Sciatic nerve (tissue), 2 donors: ENCODE measurements at places on chromosomes 5 and 9.

DNA sequence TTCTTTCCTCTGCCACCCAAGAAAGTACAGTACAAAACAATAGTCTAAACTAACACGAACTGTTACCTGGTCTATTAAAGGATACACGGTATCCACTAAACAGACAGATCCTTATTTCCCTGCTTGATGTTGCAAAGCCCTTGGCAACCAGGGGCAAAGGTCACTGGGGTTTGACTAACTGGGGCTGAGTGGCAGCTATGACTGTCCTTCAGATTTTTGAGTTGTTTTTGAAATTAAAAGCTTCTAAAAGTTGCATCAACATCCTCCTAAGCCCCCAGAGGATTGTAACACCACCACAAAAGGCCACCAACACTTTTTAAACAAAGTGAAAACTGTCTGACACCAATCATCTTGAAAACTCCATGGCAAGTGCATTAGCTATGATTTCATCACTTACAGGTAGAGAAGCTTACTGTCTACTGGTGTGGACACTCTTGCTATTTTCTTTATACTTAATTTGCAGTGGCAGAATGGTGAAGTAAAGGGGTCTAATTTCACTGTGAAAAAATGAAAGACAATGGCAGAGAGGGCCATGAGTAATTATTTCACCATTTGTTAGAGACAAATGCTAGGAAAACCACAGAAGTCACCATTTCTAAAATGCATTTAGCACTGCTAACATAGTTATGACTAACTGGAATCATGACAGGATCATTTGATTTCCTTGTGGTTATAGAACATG lies 292.4 kb downstream of the EFNA5 start:
- DNase-seq = no peak

GRCh38 chr9:138043411-138044345 lies 166.1 kb downstream of the CACNA1B start:
- DNase-seq = peak; percentile 35

GRCh38 chr9:35944173-35944572 lies 13.8 kb downstream of the OR2S2 start:
- no peak for DNase-seq

GRCh38 chr9:137095664-137096517 lies 9.1 kb downstream of the MAN1B1 start:
- DNase-seq = no peak

DNA sequence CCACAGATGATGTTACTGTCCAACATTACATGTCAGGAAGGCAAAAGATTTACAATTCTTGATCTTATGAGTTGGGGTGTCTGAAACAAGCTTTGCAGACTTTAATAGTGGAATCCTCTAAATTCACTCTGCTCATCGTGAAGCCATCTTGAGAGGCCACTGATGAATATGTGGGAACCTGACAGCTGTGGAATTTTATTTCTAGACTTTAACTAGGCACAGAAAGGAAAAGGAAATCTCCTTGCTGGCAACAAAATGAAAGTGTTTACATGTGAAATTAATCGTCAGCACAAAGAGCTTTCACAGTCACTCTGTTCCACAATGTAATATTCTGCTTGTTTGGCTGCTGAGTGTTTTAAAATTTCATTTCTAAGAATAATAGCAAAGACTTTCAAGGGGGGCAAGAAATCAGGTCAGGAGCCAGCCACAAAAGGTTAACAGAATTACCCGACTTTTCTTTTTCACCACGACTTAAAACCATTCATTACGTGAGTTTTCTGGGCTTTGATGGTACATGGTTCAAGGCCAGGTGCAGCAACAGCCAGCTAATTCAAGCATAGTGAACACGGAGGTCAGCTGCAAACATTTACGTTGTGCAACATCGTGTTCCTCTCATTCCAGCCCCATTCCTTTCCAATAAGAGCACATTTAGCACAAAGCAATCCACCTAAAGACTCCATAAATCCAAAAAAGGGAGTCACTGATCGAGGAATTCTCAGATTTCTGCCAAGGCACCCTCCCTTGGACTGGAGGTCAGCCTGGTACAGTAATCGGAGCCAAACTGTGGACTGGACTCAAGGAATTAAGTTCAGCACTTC lies 14.6 kb downstream of the NREP start:
- no peak for DNase-seq

- DNase-seq = no peak
These were observed 23.4 kb upstream of the SCGB3A2 start for GRCh38 chr5:147854894-147855773.

DNA sequence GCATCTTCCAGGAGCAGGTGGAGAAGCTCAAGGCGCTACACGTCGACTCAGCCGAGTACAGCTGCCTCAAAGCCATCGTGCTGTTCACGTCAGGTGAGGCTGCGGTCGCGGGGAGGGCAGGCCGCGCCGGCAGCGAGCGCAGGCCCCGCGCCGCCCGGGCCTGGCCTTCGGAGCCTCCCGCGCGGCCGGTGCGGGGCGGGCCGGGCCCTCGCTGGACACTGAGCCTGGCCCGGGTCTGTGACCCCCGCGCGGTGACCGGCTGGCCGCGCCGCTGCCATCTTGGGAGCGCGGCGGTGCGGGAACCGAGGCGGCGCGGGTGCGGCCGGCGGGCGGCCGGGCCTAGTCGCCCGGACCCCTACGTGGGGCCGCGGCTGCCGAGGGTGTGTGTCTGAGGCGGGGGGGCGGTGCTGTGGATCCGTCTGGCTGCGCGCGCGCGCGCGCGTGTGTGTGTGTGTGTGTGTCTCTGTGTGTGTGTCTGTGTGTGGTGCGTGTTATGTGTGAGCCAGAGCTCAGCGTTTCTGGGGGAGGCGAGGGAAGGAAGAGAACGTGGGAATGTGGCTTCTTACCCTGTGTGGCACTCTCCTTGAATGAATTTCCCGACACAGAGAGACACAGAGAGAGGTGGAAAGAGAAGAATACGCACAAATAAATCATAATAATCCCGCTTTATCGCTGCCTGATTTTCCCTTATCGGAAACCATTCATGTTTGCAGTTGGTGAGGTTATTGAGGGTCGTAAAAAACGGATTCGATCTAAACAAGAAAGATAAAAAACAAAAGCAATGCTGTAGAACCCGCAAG lies 5.5 kb downstream of the NR2F1 start:
- peak; percentile 71 for DNase-seq

DNA sequence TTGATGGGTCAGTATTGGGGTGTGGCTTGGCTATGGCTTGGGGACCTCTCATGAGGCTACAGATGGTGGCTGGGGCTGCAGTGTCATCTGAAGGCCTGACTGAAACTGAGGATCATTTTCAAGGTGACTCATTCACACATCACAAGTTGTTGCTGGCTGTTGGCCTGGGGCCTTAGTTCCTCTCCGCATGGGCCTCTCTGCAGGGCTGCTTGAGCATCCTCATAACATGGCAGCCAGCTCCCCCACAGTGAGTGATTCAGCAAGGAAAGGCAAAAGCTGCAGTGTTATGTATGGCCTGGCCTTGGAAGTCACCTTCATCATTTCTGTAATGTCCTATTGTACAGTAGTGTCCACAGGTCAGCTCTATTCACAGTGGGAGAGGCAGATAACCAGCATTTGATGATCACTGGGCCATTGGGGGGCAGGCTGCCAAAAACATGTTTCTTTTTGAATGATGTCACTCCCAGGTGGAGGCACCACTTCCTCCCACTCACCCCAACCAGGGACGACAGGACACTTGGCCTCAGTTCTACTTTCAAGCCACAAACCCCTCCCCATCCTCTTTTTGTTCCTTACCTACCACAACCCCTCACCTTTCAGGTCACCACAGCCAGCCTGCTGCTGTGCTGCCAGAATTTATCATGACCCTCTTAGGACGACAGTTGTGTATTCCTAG lies 14.4 kb downstream of the FGD3 start:
- DNase-seq = no peak

DNA sequence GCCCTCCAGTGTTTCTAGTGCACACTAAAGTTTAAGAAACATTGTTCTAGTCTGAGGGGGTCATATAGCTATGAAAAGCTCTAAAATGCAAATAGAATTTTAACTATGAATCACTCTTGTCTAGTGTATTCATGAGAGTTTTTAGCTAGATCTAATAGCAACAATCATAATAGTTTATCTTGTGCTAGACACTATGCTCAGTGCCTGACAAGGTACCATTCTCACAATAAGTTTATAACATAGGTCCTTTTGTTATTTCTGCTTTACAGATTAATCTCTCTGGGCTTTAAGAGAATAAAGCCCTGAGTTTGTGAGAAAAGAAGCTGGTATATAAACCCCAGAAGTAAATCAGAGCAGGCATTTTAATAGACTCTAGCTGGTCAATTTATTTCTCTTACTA lies 2120.7 kb downstream of the MAT2B start:
- DNase-seq = no peak

DNA sequence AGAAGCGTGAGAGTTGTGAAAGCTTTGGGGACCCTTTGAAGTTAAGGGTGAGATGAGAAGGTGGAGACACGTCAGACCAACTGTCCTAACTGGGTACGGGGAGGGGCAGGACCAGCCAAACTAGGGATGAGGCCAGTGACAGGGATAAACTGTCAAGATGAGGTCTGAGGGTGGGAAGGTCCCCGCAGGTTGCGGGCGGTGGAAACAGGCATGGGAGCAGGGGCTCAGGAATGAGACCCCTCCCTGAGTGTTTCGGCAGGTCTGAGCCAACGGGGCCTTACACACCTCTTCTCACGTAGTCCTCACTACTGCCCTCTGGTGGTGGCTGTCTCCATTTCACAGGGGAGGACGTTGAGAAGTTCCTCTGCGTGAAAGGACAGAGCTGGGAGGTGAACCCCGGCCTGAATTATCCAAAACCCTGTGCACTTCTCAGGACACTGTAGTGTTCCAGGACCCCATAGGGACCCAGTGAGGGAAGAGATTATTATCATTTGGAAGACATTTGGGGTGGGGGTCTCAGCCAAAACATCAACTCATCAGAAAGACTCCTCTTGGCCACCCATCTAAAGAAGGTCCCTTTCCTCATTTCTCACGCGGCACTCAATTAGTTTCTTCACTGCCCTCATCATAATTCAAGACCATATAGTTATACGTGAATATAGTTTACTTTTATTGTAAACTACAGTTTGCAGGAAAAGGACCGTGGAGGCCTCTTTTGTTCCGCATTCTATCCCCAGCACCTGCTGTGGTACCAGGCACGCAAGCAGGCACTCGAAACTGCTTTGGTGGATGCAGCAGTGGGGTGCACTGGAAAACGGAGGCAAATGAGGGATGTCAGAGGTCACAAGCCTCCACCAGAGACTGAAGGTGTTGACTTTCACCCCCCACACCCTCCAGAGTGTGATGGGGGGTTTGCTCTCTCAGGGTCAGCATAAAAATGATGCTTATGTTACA lies 21.7 kb upstream of the NANS start:
- peak; percentile 95 for DNase-seq

GRCh38 chr5:143061161-143061945 lies 291.2 kb downstream of the ARHGAP26 start:
- no peak for DNase-seq

DNA sequence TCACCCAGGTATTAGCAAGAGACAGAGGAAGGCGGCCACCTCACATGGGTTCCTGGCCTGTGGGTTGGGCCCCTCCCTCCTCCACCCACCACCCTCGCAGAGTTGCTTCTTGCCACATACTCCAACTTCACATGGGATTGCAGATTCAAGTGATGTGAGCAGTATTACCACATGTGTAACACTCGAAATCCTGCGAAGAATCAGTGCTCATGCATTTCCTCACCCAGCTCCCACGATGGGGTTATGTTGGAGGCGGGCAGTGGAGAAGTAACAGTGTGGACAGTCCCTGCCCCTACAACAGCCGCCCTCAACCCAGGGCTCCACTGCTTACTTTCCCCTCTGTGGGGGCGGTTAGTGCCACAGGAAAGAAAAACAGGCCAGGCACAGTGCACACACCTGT lies 3.9 kb upstream of the FBP1 start:
- DNase-seq = no peak

DNA sequence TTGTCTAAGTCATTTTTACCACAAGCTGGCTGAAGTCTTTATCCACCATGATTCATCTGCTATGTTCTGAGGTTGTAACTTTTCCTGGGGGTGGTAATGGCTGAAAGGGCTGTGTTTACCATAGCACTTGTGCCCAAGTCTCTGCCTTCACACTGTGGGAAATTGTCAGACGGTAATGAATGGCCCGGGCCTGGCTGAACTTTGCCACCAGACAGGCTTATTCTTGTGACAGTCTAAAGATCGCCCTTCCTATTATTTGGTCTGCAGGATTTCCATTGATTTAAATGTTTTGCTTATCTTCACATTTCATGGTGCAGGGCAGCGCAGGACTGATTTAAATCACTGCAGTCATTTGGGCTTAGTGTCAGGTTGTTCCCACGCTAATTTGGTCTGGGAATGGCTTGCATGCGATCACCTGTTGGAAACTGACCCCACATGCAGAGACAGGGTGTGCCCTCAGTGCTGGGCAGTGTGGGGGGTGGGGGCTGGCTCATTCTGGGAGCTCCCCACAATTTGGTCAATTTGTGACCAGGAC lies 109.3 kb upstream of the ICE1 start:
- no peak for DNase-seq

DNA sequence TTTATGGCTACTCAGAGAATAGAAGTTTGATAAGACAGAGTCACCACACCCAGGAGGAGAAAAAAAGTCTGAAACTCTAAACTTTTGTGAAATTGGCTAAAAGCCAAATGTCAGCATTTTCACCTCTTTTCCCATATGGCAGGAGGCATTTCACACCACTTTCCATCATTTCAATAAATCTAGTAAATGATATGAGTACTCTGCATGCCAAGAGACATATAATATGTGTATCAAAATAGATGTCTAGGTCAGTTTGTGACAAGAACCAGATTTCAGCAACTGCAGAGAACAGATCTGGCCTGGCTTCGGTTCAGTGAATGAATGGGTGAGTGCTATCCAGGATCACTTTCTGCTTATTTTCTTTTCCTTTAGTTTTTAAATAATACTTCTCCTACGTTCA lies 470.8 kb downstream of the ENC1 start:
- no peak for DNase-seq

DNA sequence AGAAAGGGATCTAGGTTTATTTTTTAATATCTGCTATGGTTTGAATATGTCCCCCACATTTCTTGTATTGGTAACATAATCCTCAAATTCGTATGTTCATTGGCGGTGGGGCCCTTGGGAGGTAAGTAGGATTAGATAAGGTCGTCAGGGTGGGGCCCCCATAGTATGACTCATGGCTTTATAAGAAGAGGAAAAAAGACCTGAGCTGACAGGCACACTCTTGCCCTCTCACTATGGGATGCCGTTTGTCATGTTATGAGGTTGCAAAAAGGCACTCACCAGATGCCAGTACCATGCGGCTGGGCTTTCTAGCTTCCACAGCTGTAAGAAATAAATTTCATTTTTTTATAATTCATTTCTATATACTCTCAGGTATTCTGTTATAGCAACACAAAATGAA lies 67.3 kb upstream of the SGCD start:
- DNase-seq = no peak

DNA sequence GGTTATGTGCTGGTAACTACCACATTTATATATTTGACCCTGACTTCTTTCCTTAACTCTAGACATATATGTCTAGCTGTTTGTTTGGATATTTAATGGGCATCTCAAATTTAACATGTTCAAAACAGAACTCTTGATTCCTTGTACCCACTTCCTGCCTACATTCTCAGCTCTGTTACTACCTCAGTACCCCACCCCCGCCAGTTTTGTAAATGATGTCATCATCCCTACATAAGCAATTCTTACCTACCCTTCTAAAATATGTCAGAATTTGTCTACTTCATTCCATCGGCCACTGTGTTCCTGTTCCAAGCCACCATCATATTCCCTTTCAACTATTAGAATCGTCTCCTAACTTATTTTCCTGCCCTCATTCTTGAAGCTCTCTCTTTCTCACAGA lies 4.8 kb downstream of the RAD50 start:
- DNase-seq = no peak
